ENCODE measurements at places on chromosomes 7 and 10. TPM values are rescaled to one million over a fixed set of nuclear protein-coding genes. Genes with fewer than 3 reads are reported as not detected.

- H3K27ac ChIP-seq = no peak overlapping the region
- H3K27me3 ChIP-seq = no peaks in the 10 kb centered on the region
- DNase-seq = no peak
These were observed 122.3 kb downstream of the CNNM2 start for GRCh38 chr10:103040418-103040817.

DNA sequence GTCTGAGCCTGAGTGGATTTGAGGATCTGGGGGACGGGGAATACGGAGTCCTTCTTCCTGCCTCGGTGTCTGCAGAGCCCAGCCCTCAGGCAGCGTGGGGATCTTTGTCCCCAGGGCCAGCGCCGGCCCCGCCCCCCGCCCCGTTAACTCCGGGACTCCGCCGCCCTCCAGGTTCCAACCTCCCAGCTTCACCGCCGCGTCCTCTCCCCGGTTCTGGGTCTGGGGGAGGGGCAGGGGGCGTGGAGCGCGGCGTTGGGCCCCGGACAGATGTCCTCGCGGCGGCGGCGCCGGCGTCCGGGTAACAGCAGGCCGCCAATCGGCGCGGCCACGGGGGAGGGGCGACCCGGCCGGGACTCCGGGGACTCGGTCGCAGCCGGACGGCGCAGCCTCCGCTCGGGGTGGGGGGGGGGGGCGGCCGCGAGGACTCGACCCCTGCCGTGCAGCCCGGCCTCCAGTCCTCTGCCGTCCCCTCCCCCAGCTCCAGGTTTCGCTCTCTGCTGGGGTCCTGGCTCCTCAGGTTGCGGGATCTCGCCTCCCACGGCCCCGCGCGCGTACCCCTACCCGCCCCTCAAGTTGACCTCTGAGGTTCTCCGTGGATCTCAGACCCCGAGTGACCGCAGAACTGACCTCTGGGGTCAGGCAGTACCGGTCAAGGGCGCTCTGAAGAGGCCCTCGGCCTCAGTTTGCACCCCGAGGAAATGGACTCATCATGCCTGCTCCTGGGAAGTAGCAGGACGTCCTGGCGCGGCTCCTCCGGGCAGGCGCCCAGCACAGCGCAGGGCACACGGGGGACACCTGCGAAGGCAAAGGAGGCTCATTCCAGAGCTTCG, 2.3 kb upstream of the ELFN1 start:
- H3K27ac ChIP-seq = no peak overlapping the region
- H3K27me3 ChIP-seq = peaks cover 38% of the 10 kb centered on the region
- no peak for DNase-seq
- H3K4me1 ChIP-seq = peaks cover 53% of the 10 kb centered on the region
- no peaks in the 10 kb centered on the region for H3K36me3 ChIP-seq
- H3K4me3 ChIP-seq = peak overlapping the region; percentile 15

DNA sequence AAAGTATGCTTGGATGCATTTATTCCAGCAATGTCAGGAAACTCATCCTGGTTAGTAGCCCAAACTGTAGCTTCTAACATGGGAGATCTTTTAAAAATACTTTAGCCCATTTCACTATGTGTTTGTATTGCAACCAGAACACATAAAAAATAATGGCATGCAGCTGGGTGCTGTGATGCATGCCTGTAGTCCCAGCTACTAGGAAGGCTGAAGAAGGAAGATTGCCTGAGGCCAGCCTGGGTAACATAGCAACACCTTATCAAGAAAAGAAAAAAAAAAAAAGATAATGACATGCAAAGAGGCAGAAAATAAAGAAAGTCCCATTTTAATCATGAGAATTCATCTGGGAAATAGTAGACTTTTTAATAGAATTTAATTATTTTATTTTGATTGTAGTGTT, 517.0 kb upstream of the TEX47 start:
- no peak overlapping the region for H3K27ac ChIP-seq
- H3K4me1 ChIP-seq = no peaks in the 10 kb centered on the region
- no peak overlapping the region for H3K4me3 ChIP-seq
- H3K36me3 ChIP-seq = no peaks in the 10 kb centered on the region
- no peak for DNase-seq

DNA sequence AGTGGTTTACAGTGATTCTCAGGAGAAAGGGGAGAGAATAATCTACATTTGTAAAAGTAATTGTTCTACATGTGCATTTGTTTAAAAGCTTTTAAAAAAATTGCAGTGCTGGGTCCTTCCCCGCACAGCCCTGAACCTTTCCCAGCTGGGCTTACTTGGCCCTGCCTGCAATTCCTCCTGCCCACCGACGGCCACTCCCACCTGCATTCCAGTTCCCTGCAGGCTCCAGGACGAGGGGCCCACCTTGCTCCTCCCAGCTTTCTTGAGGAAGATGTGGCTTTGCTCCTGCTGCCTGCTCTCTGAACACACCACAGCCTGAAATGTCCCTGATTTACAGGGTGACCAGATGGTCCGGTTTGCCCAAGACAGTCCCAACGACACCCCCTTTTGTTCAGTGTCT, 222.7 kb downstream of the PRPF18 start:
- H3K36me3 ChIP-seq = no peaks in the 10 kb centered on the region
- no peak overlapping the region for H3K4me3 ChIP-seq
- H3K4me1 ChIP-seq = peaks cover 60% of the 10 kb centered on the region

- no peaks in the 10 kb centered on the region for H3K36me3 ChIP-seq
- H3K27ac ChIP-seq = no peak overlapping the region
- no peaks in the 10 kb centered on the region for H3K27me3 ChIP-seq
- no peak overlapping the region for H3K4me3 ChIP-seq
- DNase-seq = no peak
These were observed 24.9 kb downstream of the RPS24 start for GRCh38 chr10:78058562-78058961.

- DNase-seq = no peak
- H3K4me3 ChIP-seq = no peak overlapping the region
- peaks cover 9% of the 10 kb centered on the region for H3K4me1 ChIP-seq
- no peaks in the 10 kb centered on the region for H3K27me3 ChIP-seq
- H3K27ac ChIP-seq = no peak overlapping the region
These were observed 9.2 kb upstream of the TEX36 start for GRCh38 chr10:125692196-125692595.

The HOXA7 gene
- 2.1 TPM for total RNA-seq

- H3K4me3 ChIP-seq = no peak overlapping the region
- no peaks in the 10 kb centered on the region for H3K27me3 ChIP-seq
- DNase-seq = no peak
- H3K4me1 ChIP-seq = no peaks in the 10 kb centered on the region
- H3K36me3 ChIP-seq = no peaks in the 10 kb centered on the region
- H3K27ac ChIP-seq = no peak overlapping the region
These were observed 25.0 kb downstream of the ZNF487 start for GRCh38 chr10:43461950-43462349.

The IFIT1B gene
- total RNA-seq = not detected

DNA sequence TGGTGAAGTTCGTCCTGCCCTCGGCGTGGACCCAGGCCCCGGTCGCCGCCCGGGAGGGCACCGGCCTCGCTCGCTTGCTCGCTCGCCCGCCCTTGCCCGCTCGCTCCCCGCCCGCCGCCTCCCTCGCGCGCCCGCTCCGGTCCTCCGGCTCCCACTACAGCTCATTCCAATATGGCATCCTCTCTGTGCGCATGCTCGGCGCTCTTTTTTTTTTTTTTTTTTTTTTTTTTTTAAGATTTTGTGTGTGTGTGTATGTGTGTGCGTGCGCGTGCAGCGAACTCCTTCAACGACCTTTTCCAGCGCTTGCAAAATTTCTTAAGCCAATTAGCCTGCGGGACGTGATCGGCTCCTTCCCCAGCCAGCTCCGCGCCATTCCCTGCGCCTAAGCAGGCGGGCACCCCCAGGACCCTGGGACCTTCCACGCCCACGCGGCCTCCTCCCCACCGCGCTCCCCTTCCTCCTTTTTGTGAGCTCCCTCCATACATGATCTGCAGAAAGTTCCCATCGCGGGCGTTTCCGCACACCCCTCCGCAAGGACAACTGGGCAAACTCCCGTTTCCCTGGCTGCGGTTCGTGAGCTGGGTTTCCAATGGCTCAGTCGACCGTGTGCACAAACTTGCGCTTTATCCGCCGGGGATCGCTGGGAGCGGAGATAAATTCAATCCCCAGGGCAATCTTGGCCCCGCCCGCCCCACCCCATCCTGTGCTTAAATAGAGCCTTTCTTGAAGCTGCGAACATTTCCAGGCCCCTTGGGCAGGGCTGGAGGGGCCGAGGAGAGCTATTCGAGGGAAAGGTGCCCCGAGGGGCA, at the start of gene SFMBT2:
Gene SFMBT2 (minus strand): TSS at position 173 of the 809 bp plus-strand sequence. CDS start 29,136 bp downstream, outside the sequence.
- DNase-seq = peak; percentile 74
- peak within 1 kb of the TSS; percentile 60 for H3K4me3 ChIP-seq
- H3K27ac ChIP-seq = peak within 1 kb of the TSS; percentile 68
- no peaks in the 10 kb centered on the region for H3K27me3 ChIP-seq
- no peaks in the 10 kb centered on the region for H3K36me3 ChIP-seq

DNA sequence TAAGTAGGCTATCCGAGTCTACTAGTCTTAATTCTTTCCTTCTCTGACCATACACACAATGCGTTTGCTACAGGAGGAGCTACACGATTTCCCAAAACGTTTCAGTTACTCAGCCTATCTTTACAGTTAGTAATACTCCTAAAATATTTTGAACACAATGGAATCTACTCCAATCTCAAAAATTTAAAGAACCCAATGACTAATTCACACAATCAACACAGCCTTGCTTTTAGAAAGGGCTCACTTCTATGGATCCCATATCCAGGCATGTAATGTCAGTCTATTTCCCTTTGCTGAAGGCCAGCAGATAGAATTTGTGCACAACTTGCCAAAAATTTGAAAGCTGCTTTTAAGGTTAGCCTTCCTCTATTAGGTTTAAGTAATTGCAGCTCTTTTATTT, 107.2 kb downstream of the VPS41 start:
- no peaks in the 10 kb centered on the region for H3K36me3 ChIP-seq
- no peak for DNase-seq
- H3K4me3 ChIP-seq = no peak overlapping the region
- no peak overlapping the region for H3K27ac ChIP-seq

- H3K27me3 ChIP-seq = no peaks in the 10 kb centered on the region
- peaks cover 10% of the 10 kb centered on the region for H3K36me3 ChIP-seq
- no peak for DNase-seq
- peak overlapping the region; percentile 9 for H3K27ac ChIP-seq
These were observed 422 bp downstream of the AP1S1 start for GRCh38 chr7:101154693-101155102.

- no peaks in the 10 kb centered on the region for H3K4me1 ChIP-seq
- no peaks in the 10 kb centered on the region for H3K27me3 ChIP-seq
- no peak for DNase-seq
These were observed 115.8 kb upstream of the SORCS1 start for GRCh38 chr10:107280293-107280692.

GRCh38 chr7:48183370-48183743, 12.1 kb downstream of the ABCA13 start:
- peak; percentile 34 for DNase-seq
- H3K27me3 ChIP-seq = no peaks in the 10 kb centered on the region
- peak overlapping the region; percentile 74 for H3K27ac ChIP-seq
- H3K36me3 ChIP-seq = no peaks in the 10 kb centered on the region

The ABCA13 gene
- 12.7 TPM for total RNA-seq

DNA sequence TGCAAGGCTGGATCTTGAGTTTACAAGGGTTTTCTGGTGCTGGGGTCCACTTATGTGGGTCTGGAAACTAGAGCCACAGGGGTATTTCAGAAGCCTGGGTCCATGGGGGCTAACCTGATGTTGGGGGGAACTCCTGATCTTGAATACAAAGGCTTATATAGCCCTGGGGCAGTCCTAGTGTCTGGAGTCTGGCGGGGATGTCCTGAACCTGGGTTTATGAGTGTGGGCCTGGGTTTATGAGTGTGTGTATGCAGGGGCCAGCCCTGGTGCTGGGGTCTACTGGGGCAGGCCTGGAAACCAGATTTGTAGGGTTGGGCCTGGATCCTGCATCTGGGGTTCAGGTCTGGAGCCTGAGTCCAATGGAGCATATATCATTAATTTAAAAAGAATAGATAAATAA, 146.5 kb upstream of the C1GALT1 start:
- no peaks in the 10 kb centered on the region for H3K36me3 ChIP-seq
- H3K4me3 ChIP-seq = no peak overlapping the region
- DNase-seq = no peak
- H3K27me3 ChIP-seq = no peaks in the 10 kb centered on the region
- peaks cover 5% of the 10 kb centered on the region for H3K4me1 ChIP-seq

The MLXIPL gene
- total RNA-seq = 39.5 TPM

The GRM3 gene
- not detected for total RNA-seq

- no peaks in the 10 kb centered on the region for H3K36me3 ChIP-seq
- no peak overlapping the region for H3K4me3 ChIP-seq
- H3K4me1 ChIP-seq = no peaks in the 10 kb centered on the region
- H3K27me3 ChIP-seq = no peaks in the 10 kb centered on the region
- DNase-seq = no peak
These were observed 25.2 kb upstream of the DMTF1 start for GRCh38 chr7:87127019-87127418.

The WEE2 gene
- total RNA-seq = 0.79 TPM

All from thyroid gland (tissue), 4 donors.